Stimulated activated effector memory CD8-positive, alpha-beta T cell treated with anti-CD3 and anti-CD28 coated beads, Interleukin-12 subunit alpha, Interleukin-12 subunit beta, amount 100 ng/mL, for 72 hours (primary cell): ENCODE measurements at places on chromosomes 2 and 18.

DNA sequence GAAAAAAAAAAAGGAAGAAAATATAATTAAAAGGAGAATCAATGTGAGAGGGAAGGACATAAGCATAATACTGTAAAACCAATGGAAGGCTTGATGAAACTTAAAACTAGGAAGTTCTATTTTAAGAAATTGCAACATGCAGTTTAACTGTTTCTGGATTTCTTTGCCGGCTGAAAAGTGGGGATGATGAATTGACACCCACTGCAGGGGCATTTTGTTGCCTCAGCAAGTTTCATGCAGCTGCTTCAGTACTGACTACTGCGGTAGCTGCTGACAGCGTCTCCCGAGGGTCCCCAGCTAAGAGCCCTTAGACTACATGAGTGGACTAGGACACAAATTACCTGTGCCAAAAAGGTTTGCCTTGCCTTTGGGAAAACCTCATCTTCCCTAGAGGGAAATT lies 69.2 kb downstream of the B3GNT2 start:
- DNase-seq, result no peak

DNA sequence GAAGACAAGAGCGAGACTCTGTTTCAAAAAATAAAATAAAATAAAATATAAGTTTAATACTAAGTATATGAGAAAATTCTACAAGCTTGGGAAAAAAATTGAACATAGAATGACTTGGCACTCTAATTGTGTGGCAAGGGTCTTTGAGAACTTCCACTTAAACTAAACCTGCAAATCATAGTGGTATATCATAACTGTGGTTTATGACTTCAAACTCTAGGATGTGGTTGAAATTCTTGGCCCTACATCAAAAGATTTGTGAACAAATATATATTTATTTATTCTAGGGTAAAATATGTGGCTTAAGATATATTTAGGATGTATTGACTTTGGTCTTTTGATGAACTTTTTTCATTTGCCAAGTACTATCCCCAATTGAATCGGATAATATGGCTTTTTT lies 3.1 kb upstream of the FAM171B start:
- no peak for DNase-seq

DNA sequence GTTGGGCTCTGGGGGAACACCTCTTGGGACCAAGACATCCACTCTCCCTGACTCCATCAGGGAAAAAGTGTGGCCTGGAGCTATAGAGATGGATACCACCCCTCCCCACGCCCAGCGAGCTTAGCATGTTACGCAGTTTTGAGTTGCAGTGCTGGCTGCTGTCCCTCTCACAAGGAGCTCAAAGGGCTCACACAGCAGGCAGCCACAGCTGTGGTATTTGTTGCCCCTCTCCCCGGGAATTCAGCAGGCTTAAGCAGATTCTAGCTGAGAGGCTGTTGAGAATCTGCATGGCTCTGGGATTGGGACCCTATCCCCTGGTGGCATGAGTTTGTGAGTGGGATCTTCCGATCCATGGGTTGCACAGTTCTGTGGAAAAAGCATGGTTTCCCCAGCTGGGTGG lies 673.1 kb upstream of the FSHR start:
- DNase-seq, result no peak

GRCh38 chr2:43899589-43899988 lies 60.8 kb downstream of the ABCG8 start:
- no peak for DNase-seq

- no peak for DNase-seq
Measured at GRCh38 chr18:54830260-54830659, 2.0 kb downstream of the RAB27B start.

GRCh38 chr18:5571666-5572065 lies 27.9 kb upstream of the EPB41L3 start:
- no peak for DNase-seq

DNA sequence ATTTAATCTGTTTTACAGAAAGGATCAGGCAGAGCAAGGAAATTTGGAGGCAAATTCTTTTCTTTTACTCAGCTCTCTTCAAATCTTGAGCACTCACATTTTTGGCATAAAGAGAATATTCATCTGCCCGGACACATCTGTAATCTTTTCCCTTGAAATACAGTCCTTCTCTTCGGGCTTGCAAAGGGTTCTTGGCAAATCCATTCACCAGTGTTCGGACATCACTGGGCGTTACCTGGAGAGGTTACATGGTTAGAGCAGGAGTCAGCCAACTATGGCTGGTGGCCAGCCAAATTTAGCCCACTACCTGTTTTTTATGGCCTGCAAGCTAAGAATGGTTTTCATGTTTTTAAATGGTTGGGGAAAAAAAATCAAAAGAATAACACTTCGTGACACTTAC lies 2.1 kb downstream of the PFN4 start:
- DNase-seq, result no peak

- no peak for DNase-seq
Measured at GRCh38 chr2:138209009-138209408, 244.7 kb downstream of the HNMT start.

DNA sequence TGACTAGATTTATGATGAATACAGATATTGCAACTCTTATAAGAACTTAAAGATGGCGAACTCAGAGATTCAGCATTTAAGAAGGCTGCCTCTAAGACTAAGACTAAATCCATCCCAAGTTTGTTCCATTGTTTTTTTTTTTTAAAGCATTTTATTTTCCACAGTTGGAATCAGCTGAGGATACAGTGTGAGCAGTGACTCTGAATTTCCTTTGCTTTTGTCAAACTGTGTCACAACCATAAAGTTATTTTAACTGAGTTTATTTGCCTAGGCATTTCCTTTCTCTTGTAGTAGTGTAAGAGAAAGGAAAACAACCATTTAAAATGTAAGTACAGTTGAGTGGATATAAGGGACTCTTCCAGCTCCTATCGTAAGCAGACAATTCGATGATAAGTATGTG lies 63.9 kb downstream of the ZEB2 start:
- DNase-seq, result no peak

GRCh38 chr18:12327510-12328178 lies 19.6 kb downstream of the TUBB6 start:
- peak; percentile 65 for DNase-seq
